ENCODE measurements at places on chromosomes 11 and 22.

GRCh38 chr11:122264121-122264520 lies 148.1 kb upstream of the BLID start:
- DNase-seq: no peak

DNA sequence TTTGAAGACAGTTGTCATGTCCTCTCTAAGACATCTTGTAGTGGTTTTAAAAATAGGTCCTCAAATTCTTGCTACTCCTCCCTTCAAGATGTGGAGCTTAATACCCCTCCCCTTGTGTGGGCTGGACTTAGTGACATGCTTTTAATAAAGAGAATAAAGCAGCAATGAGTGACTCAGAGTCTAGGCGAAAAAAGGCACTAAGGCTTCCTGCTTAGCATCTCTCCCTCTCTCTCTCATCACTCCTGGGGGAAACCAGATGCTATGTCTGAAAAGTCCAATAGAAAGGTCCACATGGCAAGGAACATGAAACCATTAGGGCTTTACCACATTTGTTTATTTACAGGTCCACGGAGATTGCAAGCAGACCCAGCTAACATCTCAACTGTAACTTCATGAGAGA lies 11.7 kb downstream of the SERGEF start:
- no peak for DNase-seq

GRCh38 chr22:35656284-35656752 lies 8.1 kb downstream of the APOL6 start:
- DNase-seq: no peak

- peak; percentile 81 for DNase-seq
Measured at GRCh38 chr11:2885678-2886081, at the start of gene CDKN1C. Gene CDKN1C, minus strand, starts transcription at chr11:2885775. Its CDS starts 319 bp downstream, at chr11:2885456.

DNA sequence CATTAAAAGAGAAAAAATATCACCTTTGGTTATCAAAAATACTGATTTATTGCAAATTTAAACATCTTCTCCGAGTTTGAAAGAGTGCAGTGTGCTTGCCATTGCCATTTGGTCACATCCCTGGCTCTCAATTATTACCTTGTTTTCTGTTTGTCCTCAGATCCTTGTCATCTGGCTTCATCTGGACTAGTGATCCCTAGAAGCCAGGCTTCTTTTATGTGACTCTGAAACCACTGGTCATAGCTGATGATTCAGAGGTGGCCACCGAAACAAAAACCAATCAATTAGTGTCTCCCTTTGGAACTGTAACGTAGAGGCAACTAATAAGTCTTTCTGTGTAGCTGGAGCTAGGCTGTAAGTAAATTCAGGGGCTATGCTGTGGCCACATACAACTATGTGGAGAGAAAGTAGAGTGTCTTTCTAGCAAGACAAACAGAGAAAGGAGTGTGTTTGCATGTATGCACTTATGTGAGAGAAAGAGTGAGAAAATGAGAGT lies 237.9 kb downstream of the LUZP2 start:
- DNase-seq: peak; percentile 44

All from NCI-H774 (cell line).